Cardiac fibroblast (primary cell): ENCODE measurements at places on chromosomes 16 and 17.

- peak; percentile 40 for DNase-seq
These were observed 5.6 kb downstream of the CUEDC1 start for GRCh38 chr17:57949649-57950048.

GRCh38 chr17:50614471-50615051 lies 20.1 kb upstream of the ABCC3 start:
- DNase-seq: no peak

GRCh38 chr16:69188236-69188549 lies 1.2 kb downstream of the SNTB2 start:
- DNase-seq: peak; percentile 48

DNA sequence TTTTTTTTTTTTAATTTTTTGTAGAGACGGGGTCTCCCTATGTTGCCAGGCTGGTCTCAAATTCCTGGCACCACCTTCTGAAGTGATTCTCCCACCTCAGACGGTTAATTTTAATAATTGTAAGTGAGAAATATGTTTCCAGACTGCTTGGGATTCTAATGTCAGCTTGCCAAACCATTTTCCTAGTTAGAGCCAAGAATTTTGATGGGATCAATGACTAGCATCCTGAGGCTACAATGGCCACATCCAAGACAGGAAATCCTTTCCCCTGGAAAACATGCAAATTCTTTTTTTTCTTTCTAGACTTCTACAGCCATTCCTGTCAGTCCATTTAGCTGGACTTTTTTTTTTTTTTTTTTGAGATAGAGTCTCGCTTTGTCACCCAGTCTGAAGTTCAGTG lies 32.6 kb downstream of the IGF2BP1 start:
- peak; percentile 58 for DNase-seq

DNA sequence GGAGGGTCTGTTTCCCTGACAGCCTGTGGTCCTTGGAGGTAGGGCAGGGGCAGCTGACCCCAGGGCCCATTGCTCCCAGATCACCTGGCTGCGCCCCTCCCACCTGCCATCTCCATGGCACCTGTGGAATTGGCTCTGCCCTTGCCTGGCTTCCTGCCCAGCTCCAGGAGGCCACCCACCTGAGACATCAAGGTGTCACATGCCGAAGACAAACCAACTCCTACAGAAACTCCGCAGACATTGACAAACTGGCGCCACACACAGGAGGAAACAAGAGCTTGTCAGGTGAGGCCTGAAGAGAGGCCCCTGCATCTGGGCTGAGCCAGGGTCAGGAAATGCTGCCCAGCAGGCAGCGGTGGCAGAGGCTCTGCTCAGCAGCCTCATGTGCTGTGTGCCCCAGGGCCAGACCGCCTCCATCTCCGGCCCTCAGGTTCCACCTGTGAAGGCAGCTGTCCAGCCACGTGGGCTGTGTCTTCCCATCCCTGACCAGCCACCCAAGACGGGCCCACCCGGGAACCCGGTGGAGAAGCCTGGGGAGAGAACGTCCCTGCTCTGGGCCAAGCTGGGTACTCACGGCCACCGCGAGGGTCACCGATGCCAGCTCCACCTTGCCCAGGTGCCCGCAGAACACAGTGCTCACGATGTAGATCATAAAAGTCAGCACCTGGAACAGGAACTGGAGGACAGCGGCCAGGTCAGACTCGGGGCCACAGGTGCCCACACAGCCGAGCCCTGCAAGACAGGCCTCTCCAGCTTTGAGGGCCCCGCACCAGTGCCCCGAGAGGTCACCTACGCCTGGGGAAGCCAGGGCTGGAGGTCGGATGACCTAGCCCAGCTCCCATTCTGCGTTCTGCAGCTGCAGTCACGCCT lies 1.6 kb downstream of the SLC47A2 start:
- no peak for DNase-seq

DNA sequence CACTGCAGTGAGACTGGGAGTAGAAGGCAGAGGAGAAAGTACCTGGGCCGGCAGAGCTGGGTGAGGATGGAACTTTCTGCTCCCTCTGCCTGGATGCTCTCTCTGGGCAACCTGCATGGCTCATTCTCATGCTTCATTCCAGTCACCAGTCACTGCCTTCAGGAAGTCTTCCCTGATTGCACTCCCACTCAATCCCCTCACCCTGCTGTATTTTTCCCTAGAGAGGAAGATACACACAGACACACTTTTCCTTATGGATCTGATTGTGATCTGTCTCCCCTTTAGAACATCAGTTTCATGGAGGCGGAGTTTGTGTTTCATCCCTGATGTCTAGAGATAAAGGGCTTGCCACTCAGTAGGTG lies 44.9 kb downstream of the MEAK7 start:
- DNase-seq: no peak

DNA sequence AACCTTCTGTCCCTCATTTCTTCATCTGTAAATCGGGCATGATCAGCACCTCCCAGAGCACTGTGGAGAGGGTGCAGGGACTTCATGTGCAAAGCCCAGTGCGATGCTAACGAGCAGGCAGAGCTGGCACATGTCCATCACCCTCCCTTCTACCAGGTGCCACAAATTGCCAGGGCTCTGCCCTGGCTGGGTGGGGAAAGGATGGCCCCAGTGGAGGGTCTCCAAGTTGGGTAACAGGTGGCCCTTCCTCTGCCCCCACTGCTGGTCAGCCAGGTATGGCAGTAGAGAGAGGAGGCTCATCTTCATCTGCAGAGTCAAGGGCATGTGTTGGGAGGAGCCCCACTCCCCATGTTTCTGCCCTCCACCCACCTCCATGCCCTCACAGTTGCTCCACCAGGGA lies 61.5 kb upstream of the CDH5 start:
- no peak for DNase-seq

DNA sequence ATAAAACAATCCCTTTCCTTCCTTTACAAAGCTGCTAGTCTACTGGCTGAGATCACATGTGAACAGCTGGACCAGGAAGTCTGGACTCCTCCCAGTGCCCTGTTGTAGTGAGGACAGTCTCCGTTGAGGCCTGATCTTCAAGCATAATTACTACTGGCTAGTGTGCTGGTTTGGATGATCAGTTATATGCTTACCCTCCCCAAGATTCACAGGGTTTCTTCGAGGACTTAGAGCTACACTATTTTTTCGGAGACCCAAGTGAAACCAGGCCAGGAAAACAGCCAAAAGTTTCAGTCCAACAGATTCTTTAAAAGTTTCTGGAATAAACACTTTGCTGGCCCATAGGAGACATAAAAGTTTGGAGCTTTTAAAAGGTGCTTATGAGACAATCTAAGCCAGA lies 194.9 kb upstream of the CDH11 start:
- no peak for DNase-seq

GRCh38 chr17:51427323-51427811 lies 167.0 kb downstream of the UTP18 start:
- DNase-seq: no peak

DNA sequence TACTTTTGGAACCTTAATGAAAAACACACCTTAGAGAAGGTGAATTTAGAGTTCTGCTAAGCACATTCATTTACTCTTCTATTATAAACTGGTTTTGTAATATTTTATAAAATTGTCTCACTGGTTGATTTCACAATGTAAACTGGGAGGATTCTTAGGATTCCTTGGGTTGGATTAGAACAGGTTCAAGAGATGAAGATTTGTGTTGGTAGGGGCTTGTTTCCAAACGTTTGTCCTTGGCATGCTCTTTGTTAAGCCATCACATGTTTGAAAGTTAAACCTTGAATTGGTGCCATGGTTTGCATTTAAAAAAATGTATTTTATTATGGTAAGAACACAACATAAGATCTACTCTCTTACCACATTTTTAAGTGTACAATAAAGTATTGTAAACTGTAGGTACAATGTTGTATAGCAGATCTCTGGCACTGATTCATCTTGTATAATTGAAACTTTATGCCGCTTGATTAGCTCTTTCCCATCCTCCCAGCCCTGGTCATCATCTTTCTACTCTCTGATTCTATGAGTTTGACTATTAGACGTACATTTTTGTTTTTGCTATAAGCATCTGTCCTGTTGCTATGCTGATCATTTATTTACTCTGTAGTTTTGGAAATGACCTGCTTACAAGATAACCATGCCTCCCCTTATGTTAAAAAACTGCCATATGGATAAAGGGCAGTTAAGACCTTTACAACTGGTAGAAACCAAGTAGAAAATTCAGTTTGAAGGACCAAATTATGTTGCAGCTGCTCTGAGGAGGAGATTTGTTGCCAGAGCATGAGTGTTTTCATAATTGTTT lies 9.6 kb downstream of the FTO start:
- peak; percentile 52 for DNase-seq

DNA sequence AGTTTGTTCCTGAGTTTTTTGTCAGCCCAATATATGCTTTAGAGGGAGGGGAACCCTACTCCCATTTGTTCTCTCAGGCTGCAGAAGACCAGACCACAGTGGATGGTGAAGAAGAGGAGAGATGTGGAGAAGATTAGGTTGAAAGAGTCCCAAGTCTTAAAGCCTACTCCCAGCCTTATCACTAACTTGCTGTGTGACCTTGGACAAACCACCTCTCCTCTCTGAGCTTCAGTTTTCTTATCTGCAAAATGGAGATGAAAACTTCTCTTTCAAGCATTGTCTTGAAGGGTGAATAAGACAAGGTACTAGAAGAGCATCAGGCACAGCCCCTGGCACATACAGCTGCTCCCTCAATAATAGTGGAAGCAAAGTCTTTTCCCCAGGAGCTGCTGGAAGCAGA lies 15.1 kb upstream of the LHX1 start:
- DNase-seq: no peak

- peak; percentile 91 for DNase-seq
These were observed 8.3 kb upstream of the NLK start for GRCh38 chr17:28033972-28034714.

DNA sequence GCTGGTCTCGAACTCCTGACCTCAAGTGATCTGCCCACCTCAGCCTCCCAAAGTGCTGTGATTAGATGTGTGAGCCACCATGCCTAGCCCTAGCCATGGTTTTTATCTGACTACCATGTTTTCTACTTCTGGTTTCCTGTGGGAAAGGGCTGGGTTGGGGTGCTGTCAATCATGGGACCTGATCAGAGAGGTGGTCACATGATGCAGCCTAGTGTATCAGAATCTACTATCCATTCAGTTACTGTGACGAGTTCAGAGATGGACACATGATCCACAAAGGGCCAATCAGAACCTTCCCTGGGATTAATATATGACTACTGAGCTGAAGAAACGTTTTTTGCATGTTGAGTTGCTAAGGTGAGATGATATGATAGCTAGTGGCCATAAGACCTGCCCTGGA lies 59.1 kb downstream of the ABCC6 start:
- no peak for DNase-seq

- peak; percentile 40 for DNase-seq
These were observed 7.1 kb upstream of the LPCAT2 start for GRCh38 chr16:55501549-55502322.

DNA sequence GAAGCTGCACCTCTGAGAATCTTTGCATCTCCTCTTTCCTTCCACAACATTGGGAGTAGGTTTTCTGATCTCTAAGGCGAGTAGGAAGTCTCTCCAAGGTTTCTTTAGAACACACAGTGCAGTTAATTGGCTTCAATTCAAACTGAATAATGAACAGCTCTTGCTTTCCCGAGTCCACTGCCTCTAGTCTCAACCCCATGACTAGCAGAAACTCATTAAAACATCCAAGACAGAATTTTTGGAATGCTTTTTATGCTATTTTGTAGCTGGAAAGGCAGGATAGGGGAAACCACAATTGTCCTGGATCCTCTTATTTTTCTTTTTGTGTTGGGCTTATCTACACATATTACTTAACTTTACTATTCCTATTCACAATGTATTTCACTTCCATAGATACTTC lies 206.6 kb downstream of the CDH8 start:
- DNase-seq: no peak

DNA sequence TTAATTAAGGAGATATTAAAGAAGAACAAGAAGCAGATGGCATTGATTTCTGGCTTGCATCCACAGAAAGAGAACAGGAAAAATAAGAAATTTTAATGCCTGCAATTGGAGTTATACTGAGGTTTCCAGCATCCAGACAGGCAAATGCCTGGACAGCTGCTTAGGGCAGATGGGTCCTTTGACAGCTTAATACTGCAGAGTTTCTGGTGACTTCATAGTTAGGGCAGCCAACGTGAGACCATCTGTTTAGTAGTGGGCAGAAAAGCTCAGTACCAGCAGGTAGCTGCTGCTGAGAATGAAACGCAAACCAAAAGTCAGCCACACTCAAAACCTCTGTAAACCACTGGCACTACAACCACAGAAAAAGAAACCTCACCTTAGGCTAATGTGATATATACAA lies 109.8 kb downstream of the CDK5R1 start:
- peak; percentile 5 for DNase-seq

GRCh38 chr16:84905965-84906460 lies 86.2 kb downstream of the CRISPLD2 start:
- no peak for DNase-seq

- no peak for DNase-seq
These were observed 9.2 kb downstream of the NXN start for GRCh38 chr17:970364-970763.

DNA sequence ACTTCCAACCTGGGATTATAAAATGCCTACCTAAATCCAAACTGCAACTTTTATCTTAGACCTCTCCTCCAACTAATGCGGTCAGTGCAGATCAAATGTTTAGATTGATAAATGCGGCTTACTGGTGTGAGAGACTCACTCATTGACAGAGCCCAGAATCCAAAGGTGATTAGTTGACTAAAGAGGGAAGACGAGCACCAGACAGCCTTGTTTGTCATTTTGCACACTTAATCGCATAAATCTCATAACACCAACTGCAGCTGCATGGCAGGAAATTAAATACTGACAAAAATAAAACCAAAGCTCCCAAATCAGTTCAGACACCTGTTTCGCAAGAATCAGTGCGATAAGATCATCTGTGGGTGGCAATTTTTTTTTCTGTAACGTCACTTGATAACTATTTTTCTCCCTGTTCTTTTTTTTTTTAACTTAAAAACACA lies 35.9 kb downstream of the NACA2 start:
- DNase-seq: no peak

DNA sequence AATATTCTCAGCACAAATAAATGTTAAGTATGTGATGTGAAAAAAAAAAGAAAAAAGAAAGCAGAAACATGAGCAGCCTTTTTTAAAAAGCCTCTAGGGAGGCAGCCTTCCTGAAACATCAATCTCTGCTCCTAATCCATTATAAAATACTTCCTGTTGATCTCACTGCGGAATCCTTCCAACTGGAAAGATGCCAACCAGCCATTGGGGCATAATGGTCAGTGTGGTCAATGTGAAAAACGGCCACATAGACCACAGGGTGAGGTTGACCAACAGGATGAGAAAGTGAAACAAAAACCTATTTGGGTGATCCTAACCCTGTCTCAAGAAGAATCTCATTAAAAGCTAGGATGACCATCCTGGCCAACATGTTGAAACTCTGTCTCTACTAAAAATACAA lies 26.1 kb upstream of the ABCA8 start:
- DNase-seq: peak; percentile 91

- DNase-seq: no peak
These were observed 4.0 kb downstream of the WBP2 start for GRCh38 chr17:75850928-75851692.

GRCh38 chr16:50501251-50501650 lies 46.9 kb upstream of the NKD1 start:
- no peak for DNase-seq

GRCh38 chr16:22681554-22682291 lies 132.2 kb upstream of the HS3ST2 start:
- no peak for DNase-seq
